Inflammatory macrophage treated with lipopolysaccharide for 1 hour (primary cell): ENCODE measurements at places on chromosomes 2 and 18.

- no peak for DNase-seq
These were observed 107.3 kb upstream of the SLC8A1 start for GRCh38 chr2:40559175-40559574.

- DNase-seq: no peak
These were observed 1.5 kb upstream of the UGP2 start for GRCh38 chr2:63840081-63840784.

- DNase-seq: no peak
These were observed 14.1 kb downstream of the ACKR3 start for GRCh38 chr2:236583621-236584203.

DNA sequence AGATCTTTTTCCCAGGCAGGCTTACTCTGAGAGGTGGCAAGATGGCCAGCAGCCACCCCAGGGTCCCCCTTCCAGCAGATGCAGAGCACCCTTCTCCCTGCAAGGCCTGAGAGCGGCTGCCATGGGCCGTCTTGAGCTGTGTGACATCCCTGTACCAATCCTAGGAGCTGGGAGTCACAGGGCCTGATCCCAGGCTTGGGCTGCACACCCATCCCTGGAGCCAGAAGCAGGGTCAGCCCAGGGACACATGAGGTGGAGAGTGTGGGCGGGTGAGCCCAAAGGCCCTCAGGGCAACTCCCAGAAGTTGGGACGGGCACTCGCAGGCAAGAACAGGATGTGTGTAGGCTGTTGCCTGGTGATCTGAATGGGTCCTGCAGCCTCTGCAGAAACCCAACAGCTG is 40.5 kb downstream of the CROCC2 start:
- peak; percentile 79 for DNase-seq

GRCh38 chr2:46689993-46690392 is 210.6 kb downstream of the TMEM247 start:
- no peak for DNase-seq

GRCh38 chr18:63259567-63260379 is 59.8 kb downstream of the BCL2 start:
- no peak for DNase-seq

GRCh38 chr2:196925768-196926561 is 542 bp downstream of the PGAP1 start:
- DNase-seq: peak; percentile 44

DNA sequence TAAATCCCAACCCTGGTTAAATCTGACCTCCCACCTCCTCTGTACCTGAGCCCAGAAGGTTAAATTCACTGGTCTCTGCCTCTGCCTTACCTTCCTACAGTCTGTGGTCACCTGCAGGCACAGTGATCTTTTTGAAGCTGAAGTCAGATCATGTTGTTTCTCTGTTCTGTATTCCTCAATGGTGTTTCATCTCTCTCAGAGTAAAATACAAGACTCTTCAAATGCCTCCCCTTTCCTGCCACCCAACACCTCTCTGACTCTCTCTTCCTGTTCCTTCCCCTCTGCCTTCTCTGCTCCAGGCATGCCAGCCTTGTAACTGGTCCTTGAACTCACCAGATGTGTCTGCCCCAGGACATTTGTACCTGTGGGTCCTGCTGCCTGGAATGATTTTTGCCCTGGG is 219.3 kb downstream of the UXS1 start:
- no peak for DNase-seq

DNA sequence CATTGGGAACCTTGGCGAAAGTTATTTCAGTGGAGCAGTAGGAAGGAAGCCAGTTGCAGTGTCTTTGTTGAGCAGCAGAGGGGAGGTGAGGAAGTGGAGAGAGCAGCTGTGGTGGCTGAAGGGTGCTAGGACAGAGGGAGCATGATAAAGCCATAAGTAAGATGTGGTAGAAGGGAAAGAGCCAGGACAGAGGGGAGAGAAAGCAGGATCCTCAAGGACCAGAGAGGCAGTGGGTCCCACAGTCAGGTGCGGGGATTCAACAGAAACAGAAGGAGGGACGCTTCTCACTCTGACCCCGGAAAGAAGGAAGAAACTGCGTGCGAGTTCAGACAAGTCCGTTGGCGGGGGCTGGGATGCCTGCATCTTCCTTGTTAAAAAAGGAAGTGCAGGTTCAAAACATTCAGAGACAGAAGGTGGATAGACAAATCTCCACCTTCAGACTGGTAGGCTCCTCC is at the start of gene CXCR2:
CXCR2 (plus strand) TSS at position 403 of the 455 bp plus-strand sequence. CDS start 8,774 bp downstream, outside the sequence.
- peak; percentile 41 for DNase-seq

DNA sequence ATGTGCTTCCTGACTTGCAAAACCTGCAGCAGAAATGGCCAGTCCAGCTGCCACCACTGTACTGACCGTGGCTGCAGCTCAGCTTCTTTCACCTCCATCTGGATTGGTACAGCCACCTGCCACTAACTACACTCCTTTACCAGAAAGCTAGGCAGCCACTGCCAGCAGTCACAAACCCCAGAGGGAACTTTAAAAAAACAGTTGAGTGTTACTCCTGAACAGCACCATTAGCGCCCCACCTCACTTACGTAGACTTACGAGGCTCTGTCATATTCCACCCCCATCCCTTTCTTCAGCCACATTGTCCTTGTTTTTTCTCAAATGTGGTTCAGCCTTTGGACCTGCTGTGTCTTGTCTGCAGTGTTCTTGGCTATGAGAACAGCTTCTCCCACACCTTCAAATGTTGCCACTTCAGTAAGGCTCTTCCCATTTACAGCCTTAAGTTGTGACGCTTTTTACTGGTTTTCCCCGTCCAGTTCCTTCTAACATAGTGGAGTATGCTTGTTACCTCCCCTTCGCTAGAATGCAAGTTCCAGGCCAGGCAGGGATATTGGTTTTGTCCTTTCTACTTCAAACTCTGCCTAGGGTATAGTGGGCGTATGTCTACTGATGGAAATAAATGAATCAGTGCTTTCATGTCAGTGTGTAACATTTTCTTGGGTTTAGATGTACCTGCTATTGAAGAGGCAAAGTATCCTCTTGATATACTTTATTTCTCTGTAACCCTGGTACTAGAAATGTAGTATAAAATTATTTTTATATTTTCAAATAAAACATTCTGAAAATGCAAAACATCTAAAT is 17.0 kb downstream of the HNRNPA3 start:
- no peak for DNase-seq

GRCh38 chr18:40440088-40440487 is 1514.9 kb upstream of the PIK3C3 start:
- DNase-seq: no peak

DNA sequence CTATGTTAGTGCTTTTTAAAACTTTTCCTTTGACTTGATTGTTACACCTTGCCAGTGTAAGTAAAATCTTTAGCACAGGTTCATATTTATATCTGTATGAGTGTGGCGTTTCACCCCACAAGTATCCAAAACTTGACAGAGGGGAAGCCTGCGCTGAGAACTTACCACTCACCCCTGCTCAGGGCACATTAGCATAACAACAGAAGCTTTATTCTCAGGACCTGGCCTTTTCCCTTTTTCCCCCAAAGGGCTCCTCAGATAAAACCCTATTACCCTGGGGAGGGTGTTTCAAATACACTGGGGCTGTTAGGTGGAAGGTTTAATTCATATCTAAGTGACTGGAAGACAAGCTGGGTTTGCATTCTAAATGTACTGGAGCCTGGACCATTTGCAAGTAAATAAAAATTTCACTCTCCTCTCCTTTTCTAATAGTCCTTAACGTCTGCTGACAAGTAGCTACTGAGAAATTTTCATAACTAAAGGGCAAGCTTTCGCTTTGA is 276.6 kb downstream of the RNF152 start:
- DNase-seq: no peak

GRCh38 chr2:201182650-201183364 is at the start of gene CASP10:
TSS of gene CASP10 (plus strand) at chr2:201183141. CDS start at chr2:201185778, 2,637 bp downstream.
- peak; percentile 87 for DNase-seq

GRCh38 chr18:43970656-43971055 is 693.4 kb upstream of the SYT4 start:
- no peak for DNase-seq

DNA sequence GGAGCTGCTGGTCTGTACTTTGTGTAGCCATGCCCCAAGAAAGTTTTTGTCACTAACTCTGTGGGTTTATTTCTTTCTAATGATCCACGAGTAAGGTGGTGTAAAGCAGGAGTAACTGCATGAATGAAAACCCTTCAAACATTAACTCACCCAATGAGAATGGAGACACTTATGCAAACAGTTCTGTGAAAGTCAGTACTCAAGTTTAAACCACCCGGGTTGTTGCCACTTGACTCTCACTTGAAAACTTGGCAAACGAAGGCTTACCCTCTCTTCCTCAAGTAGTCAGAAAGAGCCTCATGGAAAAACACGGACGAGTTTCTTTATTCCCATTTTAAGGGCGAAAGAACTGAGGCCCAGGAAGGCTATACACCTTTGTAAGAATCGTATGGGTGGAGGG is 117.5 kb downstream of the MMADHC start:
- no peak for DNase-seq

DNA sequence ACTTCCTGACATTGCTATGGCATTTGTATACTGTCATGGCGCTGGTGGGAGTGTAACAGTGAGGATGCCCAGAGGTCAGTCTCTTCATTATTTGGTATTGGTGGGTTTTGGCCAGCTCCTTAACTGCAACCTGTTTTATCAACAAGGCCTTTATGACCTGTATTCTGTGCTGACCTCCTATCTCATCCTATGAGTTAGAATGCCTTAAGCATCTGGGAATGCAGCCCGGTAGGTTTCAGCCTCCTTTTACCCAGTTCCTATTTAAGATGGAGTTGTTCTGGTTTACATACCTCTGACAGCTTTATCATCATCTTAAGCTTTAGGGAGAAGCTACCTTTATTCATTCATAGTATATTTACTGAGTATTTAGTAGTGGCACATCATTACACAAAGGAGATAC is 103.8 kb downstream of the RAPGEF4 start:
- DNase-seq: no peak

DNA sequence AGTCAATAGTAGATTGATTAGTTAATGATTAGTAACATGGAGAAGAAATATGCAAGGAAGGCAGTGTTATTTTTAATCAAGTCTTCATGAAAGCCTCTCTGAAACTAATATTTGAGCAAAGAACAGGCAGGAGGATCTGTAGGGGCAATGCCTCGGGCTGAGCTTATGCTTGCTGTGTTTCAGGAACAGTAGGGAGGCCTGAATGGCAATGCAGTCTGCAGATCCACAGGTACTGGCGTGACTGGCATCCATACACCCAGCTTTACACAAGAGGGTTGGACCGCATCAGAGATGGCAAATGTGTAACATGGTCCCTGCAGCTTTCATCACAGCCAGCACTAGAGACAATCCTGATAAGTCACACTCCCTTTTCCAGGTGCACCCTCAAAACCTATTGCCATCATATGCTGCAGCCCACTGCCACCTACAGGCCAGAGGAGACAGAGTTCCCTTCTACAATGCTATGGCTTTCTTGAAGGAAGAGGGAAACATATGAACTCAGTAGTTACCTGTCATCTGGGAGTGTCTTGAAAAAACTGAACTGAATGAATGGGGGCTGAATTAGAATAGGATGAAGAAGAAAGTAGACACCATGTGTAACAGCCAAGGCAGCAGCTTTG is 582.4 kb upstream of the RAB6C start:
- no peak for DNase-seq

DNA sequence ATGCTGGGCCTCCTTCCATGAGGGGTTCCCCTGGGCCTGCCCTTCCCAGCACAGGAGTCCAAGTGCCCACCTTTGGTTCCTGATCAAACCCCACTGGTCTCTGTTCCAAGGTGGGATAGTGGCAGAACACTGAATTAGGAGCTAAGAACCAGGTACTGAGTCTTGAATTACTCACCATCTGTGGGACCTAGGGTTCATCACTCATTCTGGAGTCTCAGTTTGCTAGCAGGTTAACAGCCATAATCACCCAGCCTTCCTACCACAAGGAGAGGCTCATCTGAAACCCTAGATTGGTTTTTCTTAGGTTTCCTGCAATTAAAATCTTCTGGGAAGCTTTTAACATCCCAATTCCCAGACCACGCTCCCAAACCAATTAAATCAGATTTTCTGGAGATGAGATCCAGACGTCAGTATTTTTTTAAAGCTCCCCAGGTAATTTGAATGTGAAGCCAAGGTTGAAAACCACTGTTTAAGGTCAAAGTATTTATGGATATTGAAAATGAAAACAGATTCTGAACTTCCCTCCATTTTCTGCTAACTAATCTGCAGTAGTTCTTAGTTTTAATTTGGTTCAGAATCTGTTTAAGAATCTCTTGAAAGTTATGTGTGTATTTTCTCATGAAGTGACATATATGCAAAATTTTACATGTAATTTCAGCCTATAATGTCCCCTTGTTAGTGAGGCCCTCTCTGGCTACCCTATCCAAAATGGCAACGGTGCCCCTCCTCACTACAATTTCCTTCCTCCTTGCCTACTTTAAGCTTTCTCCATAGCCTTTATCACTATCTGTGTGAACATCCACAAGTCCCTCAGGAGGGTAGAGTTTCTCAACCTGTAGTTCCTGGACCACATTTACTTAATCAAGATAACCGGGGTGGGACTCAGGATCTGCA is 166.5 kb upstream of the CXCR4 start:
- DNase-seq: no peak

GRCh38 chr18:31513189-31513935 is 15.4 kb downstream of the DSG2 start:
- no peak for DNase-seq

DNA sequence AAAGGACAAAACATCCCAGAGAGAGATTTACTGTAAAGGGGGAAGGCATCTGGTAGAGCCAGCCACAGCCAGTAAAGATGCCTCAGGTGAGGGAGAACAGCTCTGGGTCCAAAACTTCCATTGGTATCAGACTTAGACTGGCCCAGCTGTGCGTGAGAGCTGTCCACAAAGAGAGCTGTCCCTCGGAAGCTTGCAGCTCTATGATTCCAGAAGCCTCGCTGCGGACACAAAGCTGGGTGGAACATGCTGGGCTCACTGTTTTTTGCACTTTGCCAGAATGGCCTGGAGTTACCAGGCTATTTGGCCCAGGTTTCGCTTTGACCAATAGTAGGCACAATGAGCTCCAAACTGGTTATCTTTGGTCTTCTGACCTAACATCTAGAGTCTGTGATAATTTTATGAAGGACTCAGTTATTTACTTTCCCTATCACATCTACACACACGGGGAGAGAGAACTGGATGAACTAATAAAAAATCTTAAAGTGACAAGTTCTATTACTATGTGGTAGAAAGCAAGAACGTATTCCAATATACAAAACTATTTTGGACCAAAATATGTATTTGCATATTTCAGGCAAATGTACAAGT is 101.9 kb downstream of the DNER start:
- DNase-seq: no peak

DNA sequence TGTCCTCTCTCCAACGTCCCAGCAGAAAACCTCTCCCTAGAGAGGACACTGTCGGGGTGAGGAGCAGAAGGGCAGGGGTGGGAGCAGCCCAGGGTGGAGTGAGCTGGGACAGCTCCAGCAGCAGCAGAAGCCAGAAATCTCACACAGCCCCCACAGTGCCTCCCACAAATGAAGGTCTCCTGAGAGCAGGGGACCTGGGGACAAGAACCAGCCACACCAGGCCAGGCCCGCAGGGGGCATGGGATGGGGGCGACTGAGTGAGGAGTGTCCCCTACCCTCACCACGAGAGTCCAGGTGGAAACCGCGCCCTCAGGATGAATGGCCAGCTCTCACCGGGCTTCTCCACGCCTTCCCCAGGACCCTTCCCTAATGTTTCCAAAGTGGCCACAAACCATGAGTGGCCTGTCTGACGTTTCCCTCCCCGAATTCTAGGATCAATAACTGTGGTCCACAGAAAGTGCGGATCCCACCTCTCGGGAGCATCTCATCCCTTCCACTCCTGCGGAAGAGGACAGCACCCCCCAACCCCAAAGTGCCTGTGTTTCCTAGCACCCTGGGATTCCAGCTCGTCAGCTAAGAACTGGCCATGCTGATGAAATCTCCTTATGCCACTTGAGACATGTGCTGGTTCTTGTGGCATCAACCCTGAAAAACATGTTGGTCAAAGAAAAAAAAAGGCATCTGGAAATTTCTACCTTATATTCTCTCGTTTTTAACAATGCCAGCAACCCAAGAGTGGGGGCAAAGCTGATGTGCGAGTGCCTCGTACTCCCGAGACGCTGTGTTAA is 121.1 kb downstream of the HDAC4 start:
- no peak for DNase-seq
